ENCODE measurements at places on chromosomes 12 and 14.

- no peak for DNase-seq
Measured at GRCh38 chr14:89228921-89229639, 188.0 kb downstream of the FOXN3 start.

DNA sequence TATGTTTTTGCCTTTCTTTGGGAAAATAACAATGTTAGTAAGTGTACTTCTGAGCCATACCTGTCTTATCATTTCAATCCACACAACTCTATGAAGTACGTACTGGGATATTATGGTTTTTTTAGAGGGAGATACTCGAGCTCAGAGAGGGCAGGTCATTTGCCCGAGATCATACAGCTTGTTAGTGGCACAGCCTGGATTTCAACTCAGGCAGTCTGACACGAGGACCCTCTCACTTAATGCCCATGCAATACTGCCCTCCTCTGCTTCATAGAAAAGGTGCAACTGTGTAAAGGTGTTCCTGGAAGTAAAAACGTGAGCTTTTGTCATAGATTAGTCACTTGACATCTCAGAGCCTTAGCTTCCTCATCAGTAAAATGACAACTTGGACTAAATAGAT lies 128.0 kb downstream of the NDUFA12 start:
- DNase-seq, result no peak

GRCh38 chr12:10031321-10031720 lies 839 bp downstream of the CLEC9A start:
- no peak for DNase-seq

DNA sequence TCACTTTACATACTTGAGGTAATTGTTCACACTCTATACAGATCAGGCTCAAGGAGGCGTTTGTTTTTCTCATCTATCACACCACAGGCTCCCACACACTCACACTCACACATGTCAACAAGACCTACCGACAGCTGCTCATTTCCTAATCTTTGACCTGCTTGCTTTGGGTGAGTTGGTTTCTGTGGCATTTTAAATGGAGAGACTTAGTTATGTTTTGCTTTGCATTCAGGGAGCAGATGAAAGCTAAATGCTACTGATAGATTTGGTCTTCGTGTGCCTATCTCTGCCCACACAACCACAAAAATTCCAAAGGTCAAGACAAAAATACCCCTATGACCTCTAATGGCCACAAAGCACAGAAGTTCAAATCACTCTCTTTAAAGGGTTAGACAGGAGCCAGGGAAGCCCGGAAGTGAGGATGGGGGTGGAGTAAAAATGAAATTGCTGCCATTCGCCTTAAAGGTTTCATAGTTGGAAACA lies 203.5 kb upstream of the G2E3 start:
- no peak for DNase-seq

DNA sequence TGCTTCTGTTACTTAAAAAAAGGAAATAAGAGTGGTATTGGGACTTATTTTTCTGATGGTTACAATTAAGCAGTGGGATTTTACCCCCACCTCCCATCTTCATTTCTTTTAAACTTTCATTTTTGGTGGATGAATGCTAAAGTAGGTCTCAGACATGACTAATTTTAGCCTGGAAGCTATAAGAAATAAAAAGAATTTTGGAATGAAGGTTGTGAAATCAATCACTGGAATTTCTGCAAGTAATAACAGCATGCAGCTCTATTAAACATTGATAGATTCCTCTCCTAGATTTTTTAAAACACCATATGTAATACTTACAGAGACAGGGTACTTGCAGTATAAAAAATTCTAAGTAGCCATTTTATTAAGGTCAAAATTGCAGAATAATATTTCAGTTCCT lies 164.2 kb upstream of the CLEC14A start:
- DNase-seq, result no peak

DNA sequence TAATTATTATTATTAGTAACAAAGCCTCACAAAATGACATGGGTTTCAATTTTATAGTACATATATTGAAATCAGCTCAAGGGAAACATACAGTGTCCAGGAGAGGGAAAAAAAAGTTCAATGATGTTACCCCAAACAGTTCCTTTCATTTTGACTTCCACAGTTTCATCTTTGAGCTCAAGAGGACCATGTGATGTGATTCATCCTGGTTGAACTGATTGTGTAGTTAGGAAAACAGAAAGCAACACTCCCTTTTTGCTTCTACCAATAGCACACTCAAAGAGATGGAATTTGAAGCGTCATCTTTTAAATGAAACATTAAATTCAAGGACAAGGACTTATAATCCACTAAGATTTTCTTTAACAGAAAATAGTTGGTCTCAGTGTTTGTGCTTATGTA lies 461.0 kb downstream of the FOXG1 start:
- no peak for DNase-seq

- DNase-seq, result no peak
Measured at GRCh38 chr14:73796893-73797542, 54.6 kb upstream of the PTGR2 start.

GRCh38 chr12:43805860-43806736 lies at the start of gene TWF1:
TSS of gene TWF1 (minus strand) at chr12:43806317. CDS start at chr12:43806245, 72 bp downstream.
- DNase-seq, result peak; percentile 67

GRCh38 chr12:111467857-111468241 lies 62.1 kb downstream of the SH2B3 start:
- DNase-seq, result no peak

GRCh38 chr12:65277994-65278575 lies 398 bp upstream of the MSRB3 start:
- no peak for DNase-seq

- no peak for DNase-seq
Measured at GRCh38 chr14:78836777-78837176, 666.6 kb downstream of the NRXN3 start.

DNA sequence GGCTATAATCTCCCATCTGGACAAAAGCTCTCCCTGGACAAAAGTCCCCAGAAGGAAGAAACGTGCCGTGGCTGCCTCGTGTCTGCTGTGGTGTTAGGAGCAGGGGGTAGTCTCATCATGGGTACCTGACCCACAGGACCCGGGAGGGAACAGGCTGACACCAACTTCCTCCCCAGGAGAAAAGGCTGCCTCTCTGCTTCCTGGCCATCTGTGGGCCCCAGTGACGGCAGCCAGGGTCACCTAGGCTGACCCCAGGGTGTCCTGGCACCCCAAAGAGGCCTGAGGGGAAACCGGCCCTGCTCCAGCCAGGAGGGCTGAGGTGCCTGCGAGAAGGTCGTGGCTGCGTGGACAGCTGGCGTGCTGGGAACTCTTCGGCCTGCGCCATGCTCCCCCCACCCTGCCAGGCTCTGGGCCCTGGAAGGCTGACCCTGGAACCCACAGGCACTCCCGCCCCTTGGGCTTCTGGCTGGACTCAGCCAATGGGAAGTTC lies 133.9 kb downstream of the RFLNA start:
- DNase-seq, result no peak

DNA sequence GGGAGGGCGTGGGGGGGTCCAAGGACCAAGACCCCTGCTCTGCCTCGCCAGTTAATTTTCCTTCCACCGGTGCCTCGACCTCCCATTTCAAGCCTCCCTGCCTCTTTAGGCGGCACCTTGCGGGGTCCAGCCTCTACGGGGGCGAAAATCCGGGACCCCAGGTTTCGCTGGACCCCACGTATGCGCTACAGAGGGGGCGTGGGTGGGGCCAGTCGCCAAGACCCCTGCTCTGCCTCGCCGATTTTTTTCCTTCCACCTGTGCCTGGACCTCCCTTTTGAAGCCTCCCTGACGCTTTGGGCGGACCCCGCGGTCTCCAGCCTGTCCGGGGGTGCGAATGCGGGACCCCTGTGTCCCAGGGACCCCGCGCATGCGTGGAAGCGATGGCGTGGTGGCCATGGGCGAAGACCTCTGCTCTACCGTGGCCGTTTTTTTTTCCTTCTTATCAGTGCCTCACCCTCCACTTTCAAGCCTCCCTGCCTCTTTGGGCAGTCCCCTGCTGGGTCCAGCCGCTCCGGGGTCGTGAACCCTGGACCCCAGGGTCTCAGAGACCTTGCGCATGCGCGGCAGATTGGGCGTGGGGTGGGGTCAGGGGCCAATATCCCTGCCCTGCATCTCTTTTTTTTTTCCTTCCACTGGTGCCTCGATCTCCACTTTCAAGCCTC lies 324.2 kb downstream of the ALG10 start:
- no peak for DNase-seq

DNA sequence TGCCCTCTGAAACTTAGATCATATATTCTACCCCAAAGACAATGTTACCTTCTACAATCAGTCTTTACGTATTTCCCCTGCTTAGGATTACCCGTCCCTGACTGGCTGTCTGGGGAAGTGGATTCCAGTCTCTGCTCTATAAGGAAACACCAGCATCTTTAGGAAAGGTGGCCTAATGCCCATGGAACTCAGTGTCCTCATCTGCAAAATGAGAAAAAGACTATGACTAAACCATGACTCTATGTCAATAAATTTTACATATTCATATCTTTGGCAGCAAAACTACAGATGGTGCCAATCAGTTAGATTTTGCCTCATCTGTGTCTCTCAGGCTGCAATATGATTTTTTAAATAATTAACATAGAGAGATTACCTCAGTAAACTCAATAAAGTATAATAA lies 133.8 kb downstream of the ITPR2 start:
- DNase-seq, result no peak

DNA sequence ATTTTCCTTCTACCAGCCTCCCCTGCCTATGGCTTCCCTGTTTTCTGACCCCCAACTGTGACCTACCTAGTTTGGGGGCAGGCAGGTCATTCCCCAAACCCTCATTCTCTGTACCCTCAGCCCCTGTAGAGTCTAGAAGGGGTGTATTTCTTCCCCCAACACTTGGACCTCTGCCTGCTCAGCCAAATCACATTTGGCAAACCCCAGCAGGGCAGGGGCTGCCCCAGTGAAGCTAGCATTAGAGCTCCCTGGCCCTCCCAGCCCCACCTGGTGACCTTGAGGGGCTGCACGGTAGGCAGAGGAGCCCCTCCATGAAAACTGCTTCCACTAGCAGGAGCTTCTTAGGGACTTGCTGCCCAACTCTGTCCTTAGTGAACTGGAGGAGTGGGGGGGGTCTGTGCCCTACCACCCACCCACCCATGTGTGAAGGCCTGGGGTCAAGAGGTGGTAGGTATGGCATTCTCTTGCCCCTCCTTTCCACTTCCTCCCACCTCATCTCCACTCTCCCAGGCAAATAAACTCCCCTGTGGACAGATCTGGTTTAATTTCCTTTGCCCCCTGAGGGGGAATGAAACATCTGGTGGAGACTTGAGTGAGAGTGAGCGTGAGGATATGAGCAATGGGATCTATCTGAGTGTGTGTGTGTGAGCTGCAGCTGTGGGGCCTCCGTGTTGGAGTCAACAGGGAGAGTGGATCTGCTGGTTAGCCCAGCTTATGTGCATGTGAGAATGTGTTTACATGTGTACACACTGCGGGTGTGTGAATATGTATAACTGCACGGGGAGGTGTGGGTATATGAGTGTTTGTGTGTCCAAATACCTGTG lies 1.6 kb downstream of the NXPH4 start:
- no peak for DNase-seq

- no peak for DNase-seq
Measured at GRCh38 chr14:68306265-68306933, 486.5 kb downstream of the ZFP36L1 start.

DNA sequence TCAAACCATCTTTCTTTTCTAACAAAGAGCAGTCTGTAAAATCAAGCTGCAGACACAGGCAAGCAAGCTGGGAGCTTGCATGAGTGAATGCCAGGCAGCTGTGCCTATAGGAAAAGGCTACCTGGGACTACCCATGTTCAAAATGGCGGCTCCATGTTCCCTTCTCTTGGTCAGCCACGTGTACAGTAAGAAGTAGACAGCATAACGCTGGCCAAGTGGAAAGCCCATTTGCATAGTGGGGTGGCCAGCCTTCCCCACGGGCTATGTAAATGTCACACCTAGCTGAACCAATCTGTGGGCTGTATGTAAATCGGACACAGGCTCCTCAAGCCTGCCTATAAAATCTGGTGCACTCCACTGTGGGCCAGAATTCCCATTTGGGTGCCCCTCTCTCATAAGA lies 117.1 kb downstream of the SYT10 start:
- no peak for DNase-seq

DNA sequence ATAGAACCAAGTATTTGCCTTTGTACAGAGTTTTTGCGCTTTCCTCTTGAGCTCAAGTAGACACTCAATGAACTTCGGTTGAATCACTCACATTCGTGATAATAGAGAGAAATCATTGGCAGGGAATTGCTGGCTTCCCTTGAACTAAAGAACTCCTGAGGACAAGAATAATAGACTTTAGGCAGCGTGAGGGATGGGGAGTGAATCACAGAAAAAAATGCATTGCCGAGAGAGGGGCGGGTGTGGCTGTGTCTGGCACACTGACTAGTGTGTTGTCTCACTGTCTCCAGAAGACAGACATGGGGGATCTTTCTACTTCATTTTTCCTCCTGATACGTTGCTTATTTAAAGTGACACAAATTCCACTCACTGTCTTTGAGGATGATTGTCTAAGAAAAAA lies 805.2 kb downstream of the BCL11B start:
- no peak for DNase-seq

DNA sequence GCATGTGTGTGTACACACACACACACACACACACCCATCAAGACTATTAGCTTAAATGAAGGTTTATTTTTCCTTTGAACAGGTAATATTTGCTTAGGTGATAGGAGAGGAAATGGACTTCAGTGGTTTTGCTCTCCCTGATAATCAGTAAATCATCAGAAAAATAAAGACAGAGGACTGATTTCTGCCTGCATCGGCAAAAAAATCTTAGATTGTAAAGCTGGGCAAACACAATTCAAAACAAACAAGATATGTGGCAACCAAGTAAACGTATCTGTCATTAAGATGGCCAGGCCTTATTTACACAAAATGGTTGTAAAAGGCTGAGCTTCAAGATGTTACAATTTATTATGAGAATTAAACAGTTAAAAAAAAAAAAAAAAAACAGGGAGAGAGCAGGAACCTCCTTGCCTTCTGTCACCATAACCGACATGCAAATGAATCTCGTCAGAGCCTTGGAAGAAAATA lies 31.3 kb downstream of the PRKD1 start:
- DNase-seq, result no peak

GRCh38 chr12:57615637-57616036 lies 4.4 kb downstream of the ARHGEF25 start:
- no peak for DNase-seq

GRCh38 chr14:71021347-71022011 lies 114.2 kb downstream of the PCNX1 start:
- no peak for DNase-seq

DNA sequence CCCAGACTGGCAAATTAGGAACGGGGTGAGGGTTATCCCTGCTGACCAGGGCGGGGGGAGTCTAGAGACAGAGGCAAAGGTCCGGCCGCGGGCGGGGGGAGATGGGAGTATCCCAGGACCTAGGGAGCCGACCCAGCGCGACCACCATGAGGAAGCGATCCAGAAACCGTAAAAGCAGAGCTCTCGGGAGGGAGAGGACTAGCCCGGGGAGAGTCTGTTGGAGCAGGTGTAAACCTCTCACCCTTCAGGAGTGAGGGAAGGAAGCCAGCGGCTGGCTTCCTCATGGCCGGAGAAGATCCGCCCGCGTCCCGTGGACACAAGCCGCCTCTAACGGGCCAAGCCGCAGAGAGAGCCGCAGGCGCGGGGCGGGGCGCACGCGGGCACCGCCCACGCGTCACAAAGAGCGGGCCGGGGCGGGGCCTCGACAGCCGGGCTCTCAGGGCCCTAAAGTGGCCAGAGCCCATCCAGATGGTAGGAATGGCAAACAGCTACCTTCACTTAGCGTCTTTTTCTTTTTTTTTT lies at the start of gene ACRBP:
ACRBP (minus strand) TSS at position 350 of the 522 bp plus-strand sequence; CDS start at position 284, 66 bp downstream.
- DNase-seq, result no peak

Data from activated CD8-positive, alpha-beta memory T cell treated with anti-CD3 and anti-CD28 coated beads for 4 hours (primary cell).